ENCODE measurements at places on chromosomes 6 and 20.

GRCh38 chr6:912871-913835, 220.2 kb upstream of the EXOC2 start:
- DNase-seq = no peak

- DNase-seq = no peak
These were observed 125.0 kb upstream of the MLIP start for GRCh38 chr6:53986165-53986720.

GRCh38 chr6:24100024-24100769, 25.8 kb upstream of the NRSN1 start:
- no peak for DNase-seq

DNA sequence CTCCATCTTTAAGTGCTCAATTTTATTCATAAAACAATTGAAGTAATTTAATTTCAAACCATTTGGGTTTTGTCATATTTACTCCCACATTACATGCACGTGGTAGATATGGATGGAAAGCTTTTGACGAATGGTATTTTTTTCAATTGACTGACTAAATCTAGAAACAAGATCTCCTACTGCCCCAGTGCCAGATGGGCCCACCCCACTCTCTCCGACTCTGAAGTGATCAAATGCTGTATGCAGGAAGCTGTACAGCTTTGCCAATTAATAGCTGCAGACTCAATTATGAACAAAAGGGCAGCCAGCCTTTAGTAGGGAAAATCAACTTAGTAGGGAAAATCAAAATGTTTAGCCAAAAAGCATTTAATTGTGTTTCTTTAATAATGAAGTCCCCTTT, 46.2 kb downstream of the PACRG start:
- DNase-seq = no peak

DNA sequence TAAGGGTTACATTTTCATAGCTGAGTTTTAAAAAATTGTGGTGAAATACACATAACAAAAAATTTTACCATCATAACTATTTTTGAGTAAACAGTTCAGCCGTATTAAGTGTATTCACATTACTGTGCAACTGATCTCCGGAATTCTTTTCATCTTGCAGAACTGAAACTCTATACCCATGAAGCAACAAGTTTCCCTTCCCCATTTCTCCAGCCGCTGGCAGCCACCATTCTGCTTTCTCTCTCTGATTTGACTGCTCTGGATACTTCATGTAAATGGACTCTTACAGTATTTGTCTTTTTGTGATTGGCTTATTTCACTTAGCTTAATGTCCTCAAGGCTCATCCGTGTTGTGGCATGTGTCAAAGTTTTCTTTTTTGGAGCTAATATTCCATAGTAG, 341.6 kb downstream of the QKI start:
- DNase-seq = no peak

DNA sequence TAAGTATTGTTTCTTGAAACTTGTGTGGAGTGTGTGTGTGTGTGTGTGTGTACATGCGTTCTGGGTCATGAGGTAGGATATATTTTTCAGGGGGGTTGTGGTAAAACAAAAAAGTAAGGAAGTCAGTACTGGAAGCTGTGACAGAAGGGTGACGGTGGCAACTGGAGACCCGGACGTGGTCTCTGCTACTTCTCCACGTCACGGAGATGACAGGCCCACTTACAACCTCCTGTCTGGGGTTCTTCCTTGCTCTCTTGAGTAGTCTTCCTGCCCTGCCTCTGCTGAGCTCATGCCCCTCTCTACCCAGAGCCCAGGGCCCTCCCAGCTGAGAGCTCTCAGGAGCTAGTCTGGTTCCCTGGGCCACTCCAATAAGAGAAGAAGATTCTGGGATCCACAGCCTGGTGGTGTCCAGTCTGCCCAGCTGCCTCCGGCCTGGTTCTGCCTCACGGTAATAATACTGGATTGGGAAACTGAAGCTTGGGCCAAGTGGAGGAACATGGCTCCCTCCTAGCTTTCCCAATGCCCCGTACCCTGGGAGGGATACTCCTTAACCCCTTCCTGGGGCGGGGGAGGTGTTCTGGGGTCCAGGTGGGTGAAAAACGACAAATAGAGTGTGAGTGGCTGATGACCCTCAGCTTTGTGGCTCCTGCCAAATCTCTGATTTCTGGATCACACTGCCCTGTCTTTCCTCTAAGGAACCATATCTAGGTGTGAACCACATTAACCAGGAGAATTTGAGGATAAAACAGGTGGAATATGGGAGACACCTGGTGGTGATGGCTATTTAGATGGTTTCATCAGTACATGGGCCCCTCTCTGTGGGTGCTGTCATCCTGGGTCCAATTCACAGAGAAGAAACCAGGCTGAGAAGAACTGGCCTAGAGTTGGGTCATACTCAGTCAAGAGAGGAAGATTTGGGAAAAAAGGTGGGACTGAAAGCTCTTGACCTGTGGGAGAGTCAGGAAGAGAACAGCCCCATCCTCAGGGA, 27.2 kb downstream of the VEGFA start:
- no peak for DNase-seq

DNA sequence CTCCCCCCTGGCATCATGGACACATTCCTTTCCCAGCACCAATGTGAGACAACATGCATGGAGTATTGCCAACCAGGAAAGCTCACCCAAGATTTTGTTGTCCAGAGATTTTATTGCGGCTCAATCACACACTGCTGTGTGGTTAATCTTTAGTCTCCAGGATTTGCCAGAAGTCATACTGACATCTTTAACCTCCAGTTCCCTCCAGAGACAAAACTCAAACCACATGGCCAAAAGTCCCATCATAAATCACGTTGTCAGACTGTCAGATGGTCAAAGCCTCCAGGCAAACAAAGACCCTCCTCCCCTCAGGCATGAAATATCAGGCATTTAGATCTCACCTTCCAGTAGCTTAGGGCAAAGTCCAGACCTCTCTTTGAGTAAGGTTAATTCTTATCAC, 97.3 kb upstream of the OPRM1 start:
- no peak for DNase-seq

GRCh38 chr6:105459049-105459448, 56.2 kb upstream of the PREP start:
- DNase-seq = no peak

GRCh38 chr20:36149469-36149868, 5.1 kb upstream of the EPB41L1 start:
- DNase-seq = no peak

DNA sequence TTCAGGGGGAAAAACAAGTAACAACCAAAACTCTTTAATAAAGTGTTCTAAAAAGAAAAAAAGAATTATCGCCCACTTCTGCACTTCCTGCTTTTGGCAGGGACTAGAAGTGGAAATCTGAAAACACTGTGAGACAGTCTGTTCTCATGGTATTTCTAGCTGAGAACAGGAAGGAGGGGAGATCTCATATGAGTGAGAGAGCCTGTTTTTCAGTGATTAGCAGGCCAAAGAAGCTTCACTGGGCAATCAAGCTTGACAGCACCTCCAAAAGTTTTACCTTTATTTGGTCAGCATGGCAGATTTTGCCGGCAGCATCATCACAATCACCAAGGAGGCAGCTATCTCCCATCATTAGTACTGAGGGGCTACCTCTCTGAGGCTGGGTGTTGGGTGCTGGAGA, 79.5 kb upstream of the ATXN1 start:
- DNase-seq = no peak

DNA sequence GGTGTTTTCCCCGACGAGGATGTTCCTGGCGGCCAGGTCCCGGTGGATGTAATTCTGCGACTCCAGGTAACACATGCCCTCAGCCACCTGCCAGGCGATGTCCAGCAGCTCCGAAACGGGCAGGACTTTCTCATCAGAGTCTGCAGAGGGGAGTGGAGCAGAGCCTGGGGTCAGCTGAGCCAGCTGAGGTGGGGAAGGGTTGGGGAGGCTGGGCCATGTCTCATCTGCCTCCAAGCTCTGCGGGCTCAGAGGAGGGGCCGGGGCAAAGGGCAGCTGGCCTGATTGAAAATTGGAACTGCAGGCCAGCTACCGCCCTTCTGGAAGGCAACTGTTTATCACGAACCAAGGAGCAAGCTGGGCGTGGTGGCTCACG, 6.4 kb downstream of the PTK6 start:
- no peak for DNase-seq

- DNase-seq = no peak
These were observed 300.2 kb upstream of the JARID2 start for GRCh38 chr6:14945461-14946185.

- DNase-seq = peak; percentile 26
These were observed 3.7 kb downstream of the PIM1 start for GRCh38 chr6:37173493-37174195.

DNA sequence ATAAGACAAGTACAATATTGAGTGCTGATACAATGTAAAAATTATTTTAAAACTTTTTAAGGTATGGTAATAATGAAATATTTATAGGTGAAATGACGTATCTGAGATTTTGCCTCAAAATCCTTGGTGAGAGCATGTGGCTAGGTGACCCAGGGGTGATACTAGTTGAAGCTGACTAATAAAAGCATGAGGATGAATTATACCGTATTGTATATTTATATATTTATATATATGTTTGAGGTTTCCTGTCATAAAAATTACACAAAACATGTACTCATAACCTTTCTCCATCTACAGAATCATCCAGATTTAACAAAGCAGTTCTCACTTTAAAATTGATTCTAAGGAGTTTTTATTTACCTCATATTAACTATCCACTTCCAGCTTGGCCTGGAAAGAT, 358.1 kb downstream of the CDKAL1 start:
- DNase-seq = no peak

DNA sequence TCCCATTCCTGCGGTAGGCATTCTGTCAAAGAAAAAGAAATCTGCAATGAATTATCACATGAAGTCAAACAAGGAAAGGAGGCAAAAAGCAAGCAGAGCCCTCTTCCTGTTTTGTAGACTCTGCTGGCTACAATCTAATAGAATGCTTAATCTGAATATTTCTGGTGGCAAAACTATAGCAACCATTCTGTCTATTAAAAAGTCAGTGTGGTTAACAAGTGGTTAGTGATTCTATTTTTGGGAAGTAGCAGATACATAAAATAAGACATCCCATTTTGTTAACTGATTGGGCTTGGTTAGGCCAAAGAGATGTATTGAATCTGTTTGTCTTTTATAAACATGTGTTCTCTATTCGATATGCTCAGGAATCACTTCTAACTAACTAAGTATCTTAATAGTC, 442.3 kb downstream of the CDC5L start:
- DNase-seq = no peak

DNA sequence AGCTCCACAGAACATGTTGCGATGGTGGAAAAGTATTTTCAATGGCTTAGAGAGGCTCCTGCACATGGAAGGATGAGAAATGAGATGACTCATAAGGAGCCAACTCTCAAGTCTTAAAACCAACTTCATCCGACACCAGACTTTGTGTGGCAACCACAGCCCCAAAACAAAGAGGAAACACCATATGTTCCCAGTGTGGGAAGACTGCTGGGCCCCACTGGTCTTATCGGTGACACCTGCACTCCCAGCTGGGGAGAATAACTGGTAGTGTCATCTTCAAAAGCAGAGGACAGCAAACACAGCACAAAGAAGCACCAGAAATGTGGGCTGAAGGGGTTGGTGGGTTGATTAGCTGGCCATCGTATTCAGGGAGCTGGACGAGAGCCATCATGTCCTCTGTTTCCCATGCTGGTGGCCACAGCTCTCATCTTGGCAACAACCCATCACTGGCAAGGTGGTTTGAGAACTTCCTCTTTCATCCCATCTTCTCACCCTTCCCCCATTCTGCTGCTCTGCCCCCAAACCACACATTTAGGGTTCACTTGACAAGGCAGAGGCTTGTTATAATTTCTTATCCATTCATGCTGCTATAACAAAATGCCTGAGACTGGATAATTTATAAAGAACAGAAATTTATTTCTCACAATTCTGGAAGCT, 46.0 kb upstream of the TASP1 start:
- no peak for DNase-seq

DNA sequence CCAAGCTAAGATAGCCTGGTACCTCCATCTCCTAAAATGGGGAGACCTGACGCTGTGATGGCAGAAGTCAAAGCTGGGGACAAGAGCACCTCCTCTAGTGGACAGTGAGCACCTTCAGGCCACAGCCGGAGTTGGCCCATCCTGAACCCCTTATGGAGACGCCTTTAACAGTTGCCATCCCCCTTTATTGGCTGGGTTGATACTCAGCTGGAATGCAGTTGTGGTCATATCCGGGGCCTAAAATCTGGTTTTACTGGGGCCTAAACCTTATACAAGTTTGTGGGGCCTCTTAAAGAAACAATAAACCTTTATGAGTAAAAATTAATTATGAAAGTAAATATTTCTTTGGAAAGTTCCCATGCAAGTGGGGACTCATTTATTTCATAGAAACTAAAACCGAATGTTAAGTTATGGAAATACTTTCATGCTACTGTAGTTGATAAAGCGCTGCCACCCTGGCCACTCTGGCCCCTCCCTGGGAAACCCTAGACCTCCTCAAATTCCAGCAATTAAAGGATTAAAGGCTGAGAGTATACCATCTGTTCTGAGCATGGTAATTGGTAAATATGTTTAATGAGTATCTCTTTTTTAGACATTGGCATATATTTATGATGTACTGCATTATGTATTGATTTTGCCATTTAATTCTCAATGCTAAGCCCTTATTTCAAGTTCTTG, 95.1 kb upstream of the SASH1 start:
- no peak for DNase-seq

DNA sequence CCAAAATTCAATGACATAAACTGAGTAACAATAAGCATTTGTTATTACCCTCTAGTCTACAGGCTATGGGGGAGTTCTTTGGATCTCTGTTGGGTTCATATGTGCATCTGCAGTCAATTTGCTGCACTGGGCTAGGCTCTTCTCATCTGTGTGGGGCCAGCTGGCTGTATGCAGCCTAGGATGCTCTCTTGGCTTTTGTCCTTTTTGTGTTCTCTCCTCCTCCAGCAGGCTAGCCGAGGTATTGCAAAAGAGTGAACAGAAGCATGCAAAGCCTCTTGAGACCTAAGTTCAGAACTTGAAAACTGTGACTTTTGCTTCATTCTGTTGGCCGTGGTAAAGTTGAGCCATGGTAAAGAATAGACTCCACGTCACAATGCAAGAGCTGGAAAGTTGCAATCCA, 62.8 kb upstream of the FOXO3 start:
- no peak for DNase-seq

GRCh38 chr6:26251354-26252076, 113.5 kb upstream of the BTN3A2 start:
- DNase-seq = no peak

GRCh38 chr6:33029328-33030184, 20.2 kb upstream of the HLA-DOA start:
- no peak for DNase-seq

DNA sequence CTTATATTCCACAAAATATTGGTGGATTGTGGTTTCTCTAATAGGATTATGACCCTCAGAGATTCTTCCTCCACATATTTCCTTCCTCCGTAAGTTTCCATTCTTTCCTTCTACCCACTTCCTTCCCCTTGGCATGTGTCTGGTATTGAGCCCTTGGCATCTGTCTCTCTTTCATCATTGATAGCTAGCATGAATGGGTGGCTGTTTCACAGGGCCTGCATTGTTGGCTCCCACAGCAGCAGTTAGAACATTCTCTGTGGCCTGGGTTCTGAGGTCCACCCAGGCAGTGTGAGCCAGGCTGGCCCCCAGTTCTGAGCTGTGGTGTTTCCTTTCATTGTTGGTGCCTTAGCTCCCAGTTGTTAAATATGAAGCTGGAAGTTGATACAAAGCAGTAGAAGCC, 125.3 kb downstream of the ANKS1A start:
- DNase-seq = no peak

GRCh38 chr6:92756912-92757311, 662.4 kb downstream of the EPHA7 start:
- no peak for DNase-seq

All from stimulated activated CD8-positive, alpha-beta memory T cell treated with anti-CD3 and anti-CD28 coated beads, Interleukin-15, amount 100 ng/mL, for 4 hours (primary cell).